Stimulated activated CD8-positive, alpha-beta memory T cell treated with anti-CD3 and anti-CD28 coated beads, Interleukin-2, amount 100 ng/mL, for 1 hour (primary cell): ENCODE measurements at places on chromosomes 6 and 20.

DNA sequence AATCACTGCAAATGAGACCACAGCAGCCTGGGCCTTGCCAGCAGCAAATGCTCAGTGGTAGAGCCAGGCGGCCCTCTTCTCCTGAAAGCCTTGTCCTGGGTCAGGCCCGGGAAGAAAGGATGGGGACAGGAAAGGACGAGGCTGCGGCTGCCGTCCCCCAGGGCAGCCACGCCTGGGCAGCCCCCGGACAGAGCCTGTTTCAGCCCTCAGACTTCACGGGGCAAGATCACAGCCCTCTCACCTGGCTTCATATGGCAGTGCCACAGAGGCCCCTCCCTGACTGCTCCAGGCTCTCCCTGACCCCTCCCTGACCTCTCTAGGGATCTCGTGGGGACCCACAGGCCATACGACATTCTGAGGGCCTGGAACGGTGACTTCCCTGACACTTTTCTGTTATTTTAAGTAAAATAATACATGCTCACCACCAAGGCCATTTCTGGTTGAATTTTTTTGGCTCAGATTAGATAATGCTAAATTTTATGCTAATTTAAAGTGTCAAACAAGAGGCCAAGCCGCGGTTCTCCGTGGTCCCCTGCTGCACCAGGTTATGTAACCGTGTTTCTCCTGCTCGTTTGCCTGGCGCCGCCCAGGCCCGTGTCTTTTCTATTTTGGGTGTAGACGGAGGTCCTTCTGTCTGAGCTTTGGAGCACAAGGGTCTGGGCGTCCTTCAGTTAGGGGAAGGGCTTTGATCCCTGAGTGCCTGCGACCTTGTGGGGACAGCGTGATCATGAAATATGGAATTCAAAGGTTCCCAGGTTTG is 59.9 kb upstream of the BHLHE23 start:
- no peak for DNase-seq

GRCh38 chr6:46221222-46221793 is 50.5 kb upstream of the ENPP5 start:
- DNase-seq = no peak

DNA sequence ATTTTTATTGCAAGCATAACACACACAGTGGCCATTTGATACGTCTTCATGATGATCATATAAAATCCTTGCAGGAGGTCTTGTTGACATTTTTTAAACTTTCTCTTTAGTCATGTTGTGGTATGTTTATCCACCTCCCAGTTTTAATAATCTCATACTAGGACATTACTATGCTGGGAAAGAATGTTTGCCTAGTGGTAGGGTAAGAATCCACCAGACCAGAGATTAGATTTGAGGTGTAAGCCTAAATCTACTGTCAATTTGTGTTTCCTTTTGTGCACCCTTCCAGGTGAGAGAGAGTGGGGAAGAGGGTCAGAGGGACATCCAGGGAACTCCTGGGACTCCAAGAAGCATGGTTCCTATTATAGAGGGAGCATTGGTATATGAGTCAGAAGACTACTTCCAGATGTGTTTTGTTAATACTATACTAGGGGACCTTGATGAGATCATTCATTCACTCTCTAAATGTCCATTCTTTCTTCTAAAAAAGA is 298.3 kb upstream of the SASH1 start:
- DNase-seq = no peak

- no peak for DNase-seq
These were observed 376.2 kb downstream of the BTBD3 start for GRCh38 chr20:12293900-12294299.

DNA sequence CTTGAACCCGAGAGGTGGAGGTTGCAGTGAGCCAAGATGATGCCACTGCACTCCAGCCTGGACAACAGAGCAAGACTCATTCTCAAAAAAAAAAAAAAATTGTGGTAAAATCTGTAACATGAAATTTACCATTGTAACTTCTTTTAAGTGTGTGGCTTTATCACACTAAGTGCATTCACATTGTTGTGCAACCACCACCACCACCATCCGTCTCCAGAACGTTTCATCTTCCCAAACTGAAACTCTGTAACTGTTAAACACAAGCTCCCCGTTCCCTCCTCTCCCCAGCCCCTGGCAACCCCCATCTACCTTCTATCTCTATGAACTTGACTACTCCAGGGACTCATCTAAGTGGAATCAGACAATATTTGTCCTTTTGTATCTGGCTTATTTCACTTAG is 29.7 kb downstream of the PDRG1 start:
- DNase-seq = no peak

- no peak for DNase-seq
These were observed 197.9 kb downstream of the LRFN2 start for GRCh38 chr6:40389254-40389653.

DNA sequence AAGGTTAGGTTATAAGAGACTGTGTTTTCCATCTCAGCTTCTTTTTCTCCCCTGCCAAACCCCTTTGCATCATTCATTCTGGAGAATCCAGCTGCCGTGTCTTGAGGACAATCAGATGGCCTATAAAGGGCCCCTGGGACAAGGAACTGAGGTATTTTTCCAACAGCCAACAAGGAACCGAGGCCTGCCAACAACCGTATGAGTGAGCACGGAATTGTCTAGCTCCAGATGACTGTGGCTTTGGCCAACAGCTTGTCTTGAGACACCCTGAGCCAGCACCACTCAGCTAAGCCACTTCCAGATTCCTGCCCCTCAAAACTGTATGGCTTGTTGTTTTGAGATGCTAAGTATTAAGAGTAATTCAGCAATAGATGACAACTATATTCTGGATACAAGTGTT is 433.7 kb upstream of the HSF2 start:
- DNase-seq = no peak

- no peak for DNase-seq
These were observed 1.1 kb downstream of the GJA10 start for GRCh38 chr6:89895276-89895874.

GRCh38 chr6:87102151-87102621 is 7.3 kb upstream of the CGA start:
- no peak for DNase-seq

DNA sequence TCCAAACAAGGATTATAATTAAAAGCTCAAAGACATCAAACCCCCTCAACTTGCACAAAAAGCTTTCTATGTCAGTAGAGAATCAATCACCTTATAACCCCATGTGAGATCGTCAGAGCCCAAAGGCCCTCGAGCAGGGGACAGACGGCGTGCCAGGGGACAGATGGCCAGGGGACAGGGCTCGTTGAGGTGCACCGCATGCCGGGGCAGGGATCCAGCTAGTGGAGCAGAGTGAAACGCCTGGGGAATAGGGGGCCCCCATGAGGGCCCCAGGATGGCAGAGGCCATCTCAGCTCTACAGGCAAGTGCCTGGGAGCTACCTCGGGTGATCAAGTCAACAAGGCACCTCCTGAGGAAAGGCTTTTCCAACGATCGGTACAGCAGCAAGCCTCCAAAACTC is 28.6 kb downstream of the DIDO1 start:
- DNase-seq = no peak
